ENCODE measurements at places on chromosomes 6 and 20.

GRCh38 chr6:3340894-3341293 is 82.1 kb downstream of the PSMG4 start:
- peak; percentile 68 for DNase-seq

- DNase-seq = no peak
Measured at GRCh38 chr6:149252622-149253021, 64.9 kb upstream of the TAB2 start.

DNA sequence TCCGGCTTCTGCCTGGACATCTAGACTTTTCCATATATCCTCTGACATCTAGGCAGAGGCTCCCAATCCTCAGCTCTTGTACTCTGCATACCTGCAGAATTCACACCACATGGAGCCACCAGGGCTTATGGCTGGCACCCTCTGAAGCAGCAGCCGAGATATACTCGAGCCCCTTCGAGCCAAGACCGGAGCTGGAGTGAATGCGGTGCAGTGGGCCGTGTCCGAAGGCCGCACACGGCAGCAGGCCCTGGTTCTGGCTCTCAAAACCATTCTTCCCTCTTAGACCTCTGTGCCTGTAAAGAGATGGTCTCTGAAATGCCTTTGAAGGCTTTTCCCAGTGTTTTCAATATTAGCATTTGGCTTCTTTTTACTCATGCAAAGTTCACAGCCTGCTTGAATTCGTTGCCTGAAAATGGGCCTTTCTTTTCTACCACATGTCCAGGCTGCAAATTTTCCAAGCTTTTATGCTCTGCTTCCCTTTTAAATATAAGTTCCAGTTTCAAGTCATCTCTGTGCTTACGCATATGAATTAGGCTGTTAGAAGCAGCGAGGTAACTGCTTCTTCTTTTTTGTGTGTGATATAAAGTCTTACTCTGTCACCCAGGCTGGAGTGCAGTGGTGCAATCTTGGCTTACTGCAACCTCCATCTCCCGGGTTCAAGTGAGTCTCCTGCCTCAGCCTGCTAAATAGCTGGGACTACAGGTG is 3.8 kb upstream of the SIRPB1 start:
- no peak for DNase-seq

GRCh38 chr6:43758617-43759050 is 11.4 kb upstream of the VEGFA start:
- no peak for DNase-seq

DNA sequence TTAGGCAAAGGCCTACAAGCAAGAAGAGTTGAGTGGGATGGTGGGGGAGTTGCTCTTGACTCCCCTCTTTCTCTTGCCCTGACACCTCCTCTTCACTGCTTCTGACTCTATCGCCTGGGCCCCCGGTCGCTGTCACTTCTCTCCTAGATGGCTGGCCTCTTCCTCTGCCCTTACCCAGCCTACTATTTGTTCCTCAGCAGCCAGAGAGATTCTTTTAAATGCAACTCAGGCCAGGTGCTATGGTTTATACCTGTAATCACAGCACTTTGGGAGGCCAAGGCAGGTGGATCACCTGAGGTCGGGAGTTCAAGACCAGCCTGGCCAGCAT is 4.3 kb upstream of the PDYN start:
- DNase-seq = no peak

- no peak for DNase-seq
Measured at GRCh38 chr20:37943033-37943432, 40.1 kb downstream of the VSTM2L start.

DNA sequence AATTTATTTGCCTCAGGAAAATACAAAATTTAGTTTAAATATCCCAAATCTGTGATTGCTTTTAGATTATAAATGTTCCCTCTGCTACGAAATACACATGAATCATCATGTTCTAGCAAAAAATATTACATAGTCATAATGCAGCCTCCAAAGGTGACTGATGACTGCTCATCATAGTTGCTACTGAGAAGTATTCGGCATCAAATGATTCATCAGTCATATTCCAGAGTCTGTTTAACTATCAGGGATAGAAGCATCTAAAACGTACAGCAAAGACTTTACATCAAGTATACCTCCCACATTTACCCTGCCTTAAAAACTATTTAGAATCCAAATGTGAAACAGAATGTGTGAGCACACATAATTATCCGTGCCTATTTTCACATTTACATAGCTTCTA is 626.0 kb downstream of the CDH26 start:
- DNase-seq = peak; percentile 23

DNA sequence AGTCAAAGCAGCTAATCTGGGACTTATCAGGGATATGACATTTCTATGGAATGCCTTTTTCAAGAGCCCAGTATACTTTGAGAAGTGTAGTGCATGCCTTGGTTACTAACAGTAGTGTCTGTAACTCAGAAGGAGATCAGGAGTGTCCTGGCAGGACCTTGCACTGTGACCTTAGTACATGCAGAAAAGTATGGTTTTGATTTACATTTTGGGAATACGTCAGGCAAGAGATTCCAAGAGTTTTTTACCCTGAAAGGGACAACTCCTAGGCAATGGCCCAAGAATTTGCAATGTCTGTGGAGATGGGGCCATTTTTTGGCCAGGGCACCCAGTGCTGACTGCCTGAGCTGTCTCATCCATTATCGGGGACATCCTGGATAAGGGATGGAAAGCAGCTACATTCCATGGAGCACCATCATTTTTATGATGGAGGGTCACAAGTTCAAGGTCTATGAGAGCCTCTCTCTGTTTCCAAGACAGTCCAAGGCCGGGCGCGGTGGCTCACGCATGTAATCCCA is 80.2 kb downstream of the FAM50B start:
- DNase-seq = peak; percentile 90

DNA sequence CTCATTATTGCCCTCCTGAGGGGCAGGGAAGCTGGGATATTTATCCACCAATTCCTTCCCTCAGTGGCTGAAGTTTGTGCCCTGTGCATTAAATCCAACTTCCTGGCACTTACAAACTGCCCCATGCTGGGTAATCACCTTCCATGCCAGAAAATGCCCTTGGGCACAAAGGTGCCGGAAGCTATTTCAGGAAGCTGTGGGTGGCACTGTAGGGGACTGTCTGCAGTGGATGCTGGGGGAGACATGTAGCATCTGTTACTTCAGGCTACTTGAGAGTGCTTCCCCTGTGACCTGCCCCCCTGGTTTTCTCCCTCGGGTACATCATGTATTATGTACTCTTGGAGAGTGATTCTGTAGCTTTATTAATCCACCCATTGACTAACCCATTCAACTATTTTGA is 24.7 kb upstream of the RALGAPA2 start:
- DNase-seq = no peak

GRCh38 chr6:103675807-103676406 is 1183.8 kb downstream of the HACE1 start:
- DNase-seq = peak; percentile 0

DNA sequence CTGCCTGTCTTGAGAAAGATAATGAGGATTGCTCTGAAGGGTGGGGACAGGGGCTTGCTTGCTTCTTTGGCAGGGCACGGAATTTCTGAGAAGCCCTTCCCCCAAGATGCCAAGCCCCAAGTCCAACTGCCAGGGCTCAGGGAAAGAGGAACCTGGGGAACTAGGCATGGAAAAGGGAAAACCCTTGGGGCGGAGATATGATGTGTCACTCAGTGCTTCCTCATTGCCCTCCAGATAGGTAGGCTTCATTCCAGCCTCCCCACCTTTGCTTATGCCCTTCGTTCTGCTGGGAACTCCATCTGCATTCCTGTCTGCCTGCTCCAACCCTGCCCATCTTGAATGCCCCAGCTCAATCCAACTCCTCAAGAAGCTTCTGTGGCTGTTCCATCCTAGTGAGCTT is 61.2 kb downstream of the VEGFA start:
- no peak for DNase-seq

DNA sequence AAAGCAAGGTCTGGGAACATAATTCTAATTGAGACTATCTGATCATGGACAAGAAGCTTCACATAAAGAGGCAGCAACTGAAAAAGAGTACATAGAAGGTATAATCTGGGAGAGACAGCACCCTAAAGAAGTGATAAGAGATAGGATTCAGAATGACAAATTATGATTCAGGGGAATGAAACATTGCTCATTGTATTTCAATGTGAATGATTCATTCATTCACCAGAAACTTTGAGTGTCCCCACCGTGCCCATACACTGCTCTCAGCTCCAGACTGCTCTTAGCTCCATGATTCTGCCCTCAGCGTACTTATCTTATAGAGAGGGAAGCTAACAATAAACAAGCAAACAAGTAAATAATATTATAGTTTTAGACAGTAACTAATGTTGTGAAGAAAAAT is 329.3 kb upstream of the IRAK1BP1 start:
- DNase-seq = no peak

DNA sequence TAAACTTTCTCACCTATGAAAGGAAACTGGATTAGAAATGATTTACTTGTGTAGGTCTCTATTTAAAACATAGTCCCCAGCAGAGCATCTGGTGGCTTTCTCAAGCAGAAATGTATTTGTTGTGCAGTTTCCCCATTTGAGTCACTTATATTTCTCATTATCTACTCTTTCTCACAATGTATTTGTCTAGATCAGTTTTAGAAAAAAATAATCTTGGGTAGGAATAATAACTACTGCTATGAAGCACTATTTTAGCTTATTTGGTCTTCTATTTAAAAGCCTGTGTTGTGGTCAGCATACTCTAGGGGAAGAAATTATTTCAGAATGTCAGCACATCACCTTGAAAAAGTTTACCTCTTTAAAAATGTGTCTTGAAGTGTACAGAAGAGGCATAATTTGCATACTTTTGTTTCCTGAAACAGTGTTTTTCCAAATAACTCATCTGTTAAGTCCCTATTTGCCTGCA is 60.9 kb upstream of the PRL start:
- no peak for DNase-seq

DNA sequence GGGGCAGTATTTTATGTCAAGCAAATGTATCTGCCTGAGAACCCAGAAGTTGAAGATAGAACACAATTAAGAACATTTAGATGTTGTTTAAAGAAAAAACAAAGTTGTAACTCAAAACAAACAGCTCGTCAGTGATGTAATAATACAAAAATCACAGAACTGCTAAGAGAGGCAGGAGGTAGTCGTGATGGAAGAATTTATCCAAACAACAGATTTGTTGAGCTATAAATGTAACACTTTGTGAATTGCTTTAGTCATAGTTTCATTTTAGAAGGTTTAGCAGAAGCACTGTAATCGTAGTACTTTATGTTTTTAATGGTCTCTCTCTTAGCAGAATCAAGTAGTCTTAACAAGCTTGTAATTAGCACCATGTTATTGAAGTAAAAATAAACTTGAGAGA is 73.6 kb downstream of the SCAF8 start:
- peak; percentile 24 for DNase-seq

- DNase-seq = no peak
Measured at GRCh38 chr6:19712012-19712688, 125.0 kb upstream of the ID4 start.

GRCh38 chr6:82227770-82228169 is 19.8 kb downstream of the IBTK start:
- DNase-seq = no peak

DNA sequence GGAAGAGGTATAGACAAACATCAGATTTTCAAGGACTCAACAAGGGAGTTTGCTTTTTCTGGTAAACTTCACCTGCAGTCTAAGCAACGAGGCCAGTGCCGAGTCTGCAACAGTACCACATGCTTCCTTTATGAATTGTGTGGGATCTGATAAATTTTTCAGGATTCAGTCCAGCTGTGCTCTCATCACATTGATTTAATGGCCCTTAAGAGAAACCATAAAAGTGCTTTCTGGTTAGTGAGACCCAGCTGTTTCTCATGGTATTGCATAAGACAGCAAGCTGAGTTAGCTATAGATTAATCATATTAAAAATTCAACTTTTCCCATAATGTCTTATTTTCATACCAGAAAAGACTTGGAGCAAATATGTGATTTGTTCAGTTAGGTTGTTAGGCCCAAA is 291.4 kb downstream of the CENPW start:
- peak; percentile 63 for DNase-seq

DNA sequence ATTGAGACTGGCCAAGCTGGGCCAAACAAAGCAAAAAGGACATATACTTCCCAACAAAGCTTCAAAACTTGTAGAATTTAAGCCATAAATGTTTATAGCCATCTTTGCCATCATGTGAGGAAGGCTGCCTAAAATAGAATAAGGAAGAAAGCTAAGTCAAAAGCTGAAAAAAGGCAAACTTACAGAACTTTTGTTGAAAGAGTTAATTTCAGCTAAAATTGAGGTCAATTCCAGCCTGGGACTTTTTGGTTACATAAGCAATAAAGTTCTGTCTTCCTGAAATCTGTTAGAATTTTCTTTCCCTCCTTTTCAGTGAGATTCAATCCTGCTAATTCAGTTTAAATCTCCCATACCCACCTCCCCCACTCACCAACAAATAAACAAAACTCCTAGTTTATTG is 227.9 kb upstream of the MARCKS start:
- DNase-seq = no peak

DNA sequence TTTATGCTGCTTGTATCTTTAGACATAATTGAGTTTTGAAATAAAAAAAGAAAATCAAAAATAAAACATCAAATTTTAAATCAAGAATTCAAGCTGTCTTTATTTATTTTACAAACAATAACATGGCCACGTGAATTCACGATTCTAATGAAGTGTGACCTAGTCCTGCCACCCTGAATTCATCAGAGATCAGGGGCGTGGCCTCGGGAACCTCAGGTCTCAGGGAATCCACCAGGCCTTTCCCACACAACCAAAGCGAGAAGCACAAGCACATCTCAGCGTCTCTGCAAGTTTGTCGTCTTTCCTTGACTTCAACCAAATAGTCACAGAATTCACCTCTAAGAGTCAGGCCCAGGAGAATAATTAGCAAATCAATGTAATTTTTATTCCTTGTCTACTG is 107.9 kb downstream of the DACT2 start:
- no peak for DNase-seq

DNA sequence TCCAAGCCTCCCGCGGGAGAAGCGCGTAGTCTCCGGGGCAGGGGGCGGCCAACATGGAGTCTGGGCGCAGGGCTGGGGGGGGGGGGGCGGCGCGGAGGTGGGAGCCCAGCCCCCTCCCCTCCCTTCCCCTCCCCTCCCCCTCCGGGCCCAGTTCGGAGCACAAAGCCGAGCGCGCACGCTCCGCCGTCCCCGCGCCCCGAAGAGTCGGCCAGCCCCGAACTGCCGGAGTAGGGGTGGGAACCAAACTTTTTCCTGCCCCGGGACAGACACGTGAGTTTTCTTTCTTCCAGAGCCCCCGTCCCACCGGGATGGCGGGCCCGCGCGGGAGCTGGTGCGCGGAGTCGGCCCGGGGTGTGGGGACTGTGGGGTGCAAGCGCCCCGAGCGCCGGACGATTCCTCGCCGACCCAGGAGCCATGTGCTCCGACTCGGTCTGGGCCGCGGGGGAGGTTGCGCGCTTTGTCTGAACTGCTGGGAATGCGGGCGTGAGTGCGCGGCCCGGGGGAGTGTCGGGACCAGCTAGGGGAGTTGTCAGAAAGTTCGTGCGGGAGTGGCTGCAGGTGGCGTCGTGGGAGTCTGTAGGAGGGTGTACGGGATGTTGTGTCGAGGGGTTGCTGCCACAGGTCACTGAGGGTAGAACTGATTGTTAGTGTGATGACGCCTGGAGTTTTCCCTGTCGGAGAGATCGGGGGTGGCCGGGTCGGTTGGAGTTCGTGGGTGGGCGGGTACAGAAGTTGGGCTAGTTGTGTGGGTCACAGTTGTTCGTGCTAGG is 1.2 kb downstream of the TGIF2 start:
- peak; percentile 26 for DNase-seq

- DNase-seq = no peak
Measured at GRCh38 chr6:7473805-7474719, 67.4 kb upstream of the DSP start.

Data from fibroblast of skin of scalp (primary cell).